Central memory CD4-positive, alpha-beta T cell (primary cell): ENCODE measurements at places on chromosomes 3 and 15.

- DNase-seq = peak; percentile 92
These were observed 32.9 kb downstream of the B3GNT5 start for GRCh38 chr3:183285828-183286457.

DNA sequence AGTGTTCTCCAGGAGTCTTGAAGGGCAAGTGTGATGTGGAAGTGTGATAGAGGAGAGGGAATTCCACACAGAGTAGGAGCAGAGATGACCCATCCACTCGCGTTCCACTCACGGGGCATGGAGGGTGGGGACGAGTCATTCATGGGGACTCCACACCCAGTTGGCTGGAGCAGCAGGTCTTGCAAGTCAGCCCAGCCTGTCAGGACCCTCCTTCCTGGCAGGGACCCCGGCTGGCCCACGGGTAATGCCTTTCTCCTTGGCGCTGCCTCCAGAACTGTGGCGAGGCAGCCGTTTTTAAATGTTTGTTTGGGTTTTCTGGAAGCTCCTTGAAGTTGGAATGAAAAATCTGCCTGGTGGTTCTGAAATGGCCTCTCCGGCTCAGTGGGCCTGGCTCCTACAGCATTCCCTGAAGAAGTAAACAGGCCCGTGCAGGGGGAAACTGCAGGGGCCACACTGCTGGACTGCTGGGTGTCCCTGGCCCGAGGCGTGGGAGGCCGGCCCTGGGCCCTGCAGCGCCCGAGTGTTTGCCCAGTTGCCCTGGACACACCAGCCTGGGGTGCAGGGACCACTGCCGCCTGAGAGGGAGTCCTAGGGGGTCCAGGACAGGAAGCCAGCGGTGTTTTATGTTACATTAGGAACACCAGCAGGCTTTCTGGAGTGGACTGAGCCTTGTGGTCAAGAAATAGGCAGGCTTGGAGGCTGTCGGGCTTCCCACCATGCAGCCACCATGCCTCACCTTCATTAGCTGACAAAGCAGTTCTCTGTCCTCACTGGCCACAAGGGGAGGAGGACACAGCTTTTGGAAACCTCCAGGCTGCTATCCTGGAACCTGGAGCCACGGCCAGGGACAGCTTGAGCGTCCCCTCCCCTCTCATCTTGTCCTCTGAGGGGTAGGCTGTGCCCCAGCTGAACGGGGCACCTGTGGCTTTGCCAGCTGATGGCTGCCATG lies 61.3 kb downstream of the CEMIP start:
- DNase-seq = no peak

- peak; percentile 20 for DNase-seq
These were observed 28.3 kb downstream of the LRIG1 start for GRCh38 chr3:66472313-66473134.

- no peak for DNase-seq
These were observed 14.2 kb upstream of the ULK3 start for GRCh38 chr15:74857082-74857655.

- DNase-seq = no peak
These were observed 65.1 kb upstream of the TSC22D2 start for GRCh38 chr3:150342896-150343467.

DNA sequence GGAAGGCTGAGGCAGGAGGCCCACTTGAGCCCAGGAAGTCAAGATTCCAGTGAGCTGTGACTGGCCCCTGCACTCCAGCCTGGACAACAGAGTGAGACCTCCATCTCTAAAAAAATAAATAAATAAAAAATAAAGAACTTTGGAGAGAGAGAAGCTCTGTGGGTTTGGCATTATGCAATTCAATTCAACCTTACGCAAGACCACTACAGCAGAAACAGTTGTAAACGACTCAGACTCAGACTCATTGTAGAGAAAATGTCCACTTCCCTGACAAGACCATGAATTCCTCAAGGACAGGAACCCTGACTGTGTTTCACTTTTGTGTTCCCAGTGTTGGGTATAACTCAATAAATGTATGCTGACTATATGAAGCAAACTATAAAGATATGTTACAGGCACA lies 90.3 kb upstream of the C3orf80 start:
- DNase-seq = no peak

DNA sequence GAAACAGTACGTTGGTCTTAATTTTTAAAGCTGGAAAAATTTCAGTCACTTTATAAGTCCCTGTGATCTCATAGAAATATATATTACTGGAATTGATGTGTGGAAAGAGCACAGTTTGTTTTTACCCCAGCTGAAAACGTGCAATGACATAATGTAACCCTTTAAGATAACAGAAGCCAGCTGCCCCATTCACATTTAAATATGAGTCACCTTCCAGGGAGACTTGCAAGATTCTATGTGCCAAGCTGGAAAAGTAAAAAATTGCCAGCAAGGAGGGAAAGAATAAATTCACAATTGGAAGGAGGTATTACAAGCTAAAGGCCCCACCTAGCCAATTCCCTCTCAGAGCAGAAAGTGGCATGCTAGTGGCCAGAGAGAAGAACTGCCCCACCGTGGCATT lies 50.2 kb downstream of the SAMMSON start:
- no peak for DNase-seq

DNA sequence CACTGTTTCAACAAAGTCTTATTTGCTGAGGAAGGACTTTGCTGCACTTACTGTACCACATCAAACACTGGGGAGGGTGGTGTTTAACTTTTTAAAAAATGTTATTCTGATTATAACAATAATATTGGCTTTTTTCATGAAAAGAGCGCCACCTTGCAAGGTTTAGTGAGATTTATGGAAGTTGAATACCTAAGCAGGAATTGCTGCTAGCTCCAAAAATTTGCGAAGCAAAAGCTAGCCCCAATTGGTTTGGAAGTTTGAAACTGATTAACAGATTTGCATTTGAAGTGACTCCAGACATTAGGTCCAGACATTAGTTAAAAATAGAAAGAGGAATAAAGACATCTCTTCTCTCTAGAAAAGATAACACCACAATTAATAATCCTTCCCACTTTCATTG lies 6.7 kb downstream of the ZIC1 start:
- DNase-seq = no peak

GRCh38 chr15:39491115-39491885 lies 89.6 kb upstream of the THBS1 start:
- no peak for DNase-seq

GRCh38 chr15:70426096-70426821 lies 328.5 kb upstream of the TLE3 start:
- DNase-seq = no peak

DNA sequence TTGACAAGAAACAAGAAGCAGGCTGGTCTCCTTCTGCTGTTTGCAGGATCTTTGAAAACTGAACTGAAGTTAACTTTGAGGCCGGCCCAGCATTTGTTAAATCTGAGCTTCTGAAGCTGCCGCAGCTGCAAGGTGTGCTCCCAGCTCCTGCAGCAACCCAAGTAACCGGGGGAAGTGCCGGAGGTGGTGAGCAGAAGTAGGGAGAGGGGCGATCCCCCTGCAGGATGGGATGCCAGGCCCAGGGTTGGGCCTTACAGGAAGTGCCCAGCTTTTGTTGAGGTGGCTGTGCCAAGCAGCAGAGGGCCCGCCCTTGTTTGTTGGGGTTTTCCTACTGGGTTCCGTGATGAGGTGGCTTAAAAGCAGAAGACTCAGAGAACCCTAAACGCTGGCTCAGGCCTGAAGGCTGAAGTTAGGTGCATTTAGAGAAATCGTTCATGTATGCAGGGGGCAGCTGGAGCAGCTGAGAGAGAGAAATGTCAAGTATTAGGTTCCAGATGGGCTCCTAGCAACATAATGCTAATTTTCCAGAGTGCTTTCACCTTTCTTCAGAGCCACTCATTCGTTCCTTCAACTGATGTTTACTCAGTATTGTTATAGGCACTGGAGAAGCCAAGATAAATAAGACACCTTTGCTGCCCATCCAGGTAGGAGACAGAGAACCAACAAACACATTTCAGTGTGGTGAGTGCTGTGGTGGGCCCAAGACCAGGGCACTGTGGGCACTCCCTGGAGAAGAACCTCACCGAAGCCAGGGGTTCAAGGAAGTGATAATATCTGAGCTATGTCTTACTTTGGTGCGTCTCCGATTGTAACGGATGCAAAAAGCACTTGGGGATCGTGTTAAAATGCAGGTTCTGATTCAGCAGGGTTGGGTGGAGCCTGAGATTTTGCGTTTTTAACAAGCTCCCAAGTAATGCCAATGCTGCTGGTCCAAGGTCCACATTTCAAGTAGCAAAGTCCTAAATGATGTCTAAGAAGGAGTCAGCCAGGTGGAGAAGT lies 42.2 kb upstream of the PLCL2 start:
- DNase-seq = peak; percentile 81

GRCh38 chr3:152331018-152331541 lies 62.4 kb downstream of the MBNL1 start:
- no peak for DNase-seq

DNA sequence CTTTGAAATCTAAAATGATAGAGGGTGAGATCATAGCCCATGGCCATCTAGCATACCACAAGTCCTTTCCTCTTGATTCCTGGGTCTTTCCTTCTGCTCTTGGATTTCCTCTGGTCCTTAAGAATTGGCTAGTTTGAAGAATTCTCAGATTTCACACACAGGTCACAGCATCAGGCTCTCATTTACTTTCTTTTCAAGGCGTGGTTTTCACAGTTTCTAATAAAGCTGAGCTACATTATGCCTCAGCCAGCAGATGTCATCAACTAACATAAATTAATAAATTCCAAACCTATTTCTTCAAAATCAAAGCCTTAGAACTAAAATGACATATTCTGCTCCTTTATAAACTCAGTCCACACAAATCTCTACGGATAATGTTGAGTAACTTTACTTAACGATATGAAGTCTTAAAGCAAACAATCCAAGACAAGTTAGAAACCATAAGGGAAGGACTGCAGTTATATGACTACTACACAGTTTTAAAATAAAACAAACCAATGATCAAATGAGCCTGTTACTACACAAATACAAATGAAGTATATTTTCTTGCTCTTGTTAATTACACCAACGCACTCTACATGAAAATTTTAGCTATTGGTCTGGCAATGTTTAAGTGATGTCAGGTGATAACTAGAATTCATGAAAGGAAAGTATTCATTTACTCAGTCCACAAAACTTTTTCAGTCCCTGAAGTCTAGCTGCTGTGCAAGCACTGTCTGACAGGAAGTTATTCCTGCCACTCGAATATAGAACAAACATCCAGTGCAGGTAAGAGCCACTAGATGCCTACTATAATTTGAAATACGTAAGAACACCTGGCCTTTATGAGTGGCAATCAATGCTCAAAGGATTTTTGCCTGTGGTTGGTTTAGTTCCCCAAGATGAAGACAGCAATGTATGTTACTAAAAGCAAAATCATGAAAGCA lies 9.2 kb downstream of the CCDC14 start:
- DNase-seq = no peak
